Spinal cord (tissue), 10 donors: ENCODE measurements at places on chromosomes 1 and 21.

DNA sequence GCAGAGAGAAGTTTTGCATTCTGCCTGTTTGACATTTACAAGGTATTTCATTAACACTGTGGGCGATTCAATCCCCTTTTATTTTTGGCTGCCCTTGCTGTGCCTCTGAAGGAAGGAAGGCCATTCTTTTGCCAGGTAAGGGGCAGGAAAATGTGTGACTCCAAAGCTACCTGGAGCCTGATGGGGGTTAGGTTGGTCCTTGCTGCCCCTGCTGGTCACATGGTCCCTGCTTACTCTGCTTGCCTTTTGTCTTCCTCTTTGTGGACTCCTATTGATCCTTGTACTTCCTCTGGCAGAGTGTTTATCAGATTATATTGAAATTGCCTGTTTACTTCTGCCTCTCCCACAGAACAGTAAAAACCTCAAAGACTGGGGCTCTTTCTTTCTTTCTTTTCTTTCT, 65.7 kb downstream of the ST6GALNAC3 start:
- DNase-seq, result no peak

GRCh38 chr1:78226784-78227183, 181.0 kb downstream of the GIPC2 start:
- no peak for DNase-seq

GRCh38 chr1:169513208-169513607, 27.5 kb upstream of the SLC19A2 start:
- no peak for DNase-seq

DNA sequence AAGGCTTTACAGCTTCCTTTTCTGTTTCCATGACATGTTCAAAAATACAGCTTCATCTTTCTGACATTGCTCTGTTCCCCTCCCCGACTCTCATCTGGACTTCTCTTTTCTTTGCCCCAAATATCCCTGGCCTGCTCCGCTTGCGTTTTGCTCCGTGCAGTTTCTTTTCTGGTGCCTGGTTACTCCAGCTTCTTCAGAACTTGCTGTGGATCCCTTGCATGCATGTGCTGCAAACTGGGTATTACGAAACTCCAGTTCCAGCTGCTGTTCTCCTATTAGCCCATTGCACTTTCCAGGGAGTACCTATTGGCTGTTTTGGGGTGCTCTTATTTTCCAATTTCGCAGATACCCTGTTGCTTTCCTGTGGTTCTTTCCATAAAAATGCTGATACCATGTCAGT, 9.9 kb upstream of the NDC1 start:
- no peak for DNase-seq

GRCh38 chr1:80827666-80828065, 973.1 kb upstream of the ADGRL2 start:
- no peak for DNase-seq

GRCh38 chr1:100582943-100583342, 45.0 kb downstream of the GPR88 start:
- DNase-seq, result peak; percentile 45

GRCh38 chr1:24427545-24427862, 11.9 kb downstream of the NIPAL3 start:
- no peak for DNase-seq

DNA sequence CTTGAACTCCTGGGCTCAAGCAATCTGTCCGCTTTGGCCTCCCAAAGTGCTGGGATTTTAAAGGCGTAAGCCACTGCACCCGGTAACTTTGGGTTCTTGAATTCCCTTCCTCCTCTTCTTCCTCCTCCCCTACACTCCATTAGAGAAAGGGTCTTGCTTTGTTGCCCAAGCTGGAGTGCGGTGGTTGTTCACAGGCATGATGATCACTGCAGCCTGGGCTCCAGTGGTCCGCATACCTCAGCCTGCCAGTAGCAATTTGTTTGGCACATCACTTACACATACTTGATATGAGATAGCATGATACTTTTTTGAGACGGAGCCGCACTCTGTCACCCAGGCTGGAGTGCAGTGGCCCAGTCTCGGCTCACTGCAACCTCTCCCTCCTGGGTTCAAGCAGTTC, 2.2 kb downstream of the DEGS1 start:
- no peak for DNase-seq

GRCh38 chr1:48048064-48048463, 50.9 kb upstream of the TRABD2B start:
- no peak for DNase-seq

- DNase-seq, result no peak
These were observed 10.6 kb downstream of the CSRP1 start for GRCh38 chr1:201496296-201496690.

DNA sequence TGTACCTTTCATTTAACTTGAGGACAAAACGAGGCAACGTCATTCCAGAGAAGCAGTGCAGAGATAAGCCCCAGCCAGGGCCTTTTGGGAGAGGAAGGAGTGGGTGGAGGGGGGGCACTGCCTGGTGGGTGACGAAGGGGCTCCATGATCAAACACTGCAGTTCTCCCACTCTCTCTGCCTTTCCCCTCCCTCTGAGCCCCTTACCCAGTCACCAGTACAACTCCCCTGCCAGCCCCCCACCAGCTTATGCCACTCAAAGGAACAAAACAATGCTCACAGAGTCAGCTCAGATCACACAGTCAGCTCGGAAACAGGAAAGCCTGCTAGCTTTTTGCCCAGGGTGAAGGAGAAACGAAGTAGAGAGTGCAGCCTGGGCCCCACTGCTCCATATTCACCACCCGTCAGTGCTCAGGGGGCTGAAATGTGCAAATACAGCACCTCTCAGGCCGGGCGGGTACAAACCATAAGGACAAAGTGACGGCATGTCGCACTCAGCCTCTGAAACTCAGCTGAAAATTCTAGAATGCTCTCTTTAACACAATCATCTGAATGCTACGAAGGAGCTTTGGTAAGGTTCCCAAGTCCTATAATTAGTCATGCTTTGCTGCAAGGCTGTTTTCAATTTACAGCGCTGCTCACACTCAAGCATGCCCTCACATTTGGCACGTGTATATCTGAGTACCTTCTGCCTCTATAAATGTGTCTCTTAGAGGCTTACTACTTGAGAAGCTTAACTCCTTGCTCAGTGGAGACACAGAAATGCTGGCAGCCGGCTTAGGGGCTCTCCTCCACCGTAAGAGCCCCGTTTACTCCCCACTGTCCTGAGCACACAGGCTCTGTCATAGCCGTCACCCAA, 65.8 kb upstream of the RAB4A start:
- no peak for DNase-seq

- DNase-seq, result no peak
These were observed 12.7 kb upstream of the C1orf159 start for GRCh38 chr1:1128454-1129139.

- no peak for DNase-seq
These were observed 147.5 kb downstream of the CACNA1E start for GRCh38 chr1:181630838-181631237.

DNA sequence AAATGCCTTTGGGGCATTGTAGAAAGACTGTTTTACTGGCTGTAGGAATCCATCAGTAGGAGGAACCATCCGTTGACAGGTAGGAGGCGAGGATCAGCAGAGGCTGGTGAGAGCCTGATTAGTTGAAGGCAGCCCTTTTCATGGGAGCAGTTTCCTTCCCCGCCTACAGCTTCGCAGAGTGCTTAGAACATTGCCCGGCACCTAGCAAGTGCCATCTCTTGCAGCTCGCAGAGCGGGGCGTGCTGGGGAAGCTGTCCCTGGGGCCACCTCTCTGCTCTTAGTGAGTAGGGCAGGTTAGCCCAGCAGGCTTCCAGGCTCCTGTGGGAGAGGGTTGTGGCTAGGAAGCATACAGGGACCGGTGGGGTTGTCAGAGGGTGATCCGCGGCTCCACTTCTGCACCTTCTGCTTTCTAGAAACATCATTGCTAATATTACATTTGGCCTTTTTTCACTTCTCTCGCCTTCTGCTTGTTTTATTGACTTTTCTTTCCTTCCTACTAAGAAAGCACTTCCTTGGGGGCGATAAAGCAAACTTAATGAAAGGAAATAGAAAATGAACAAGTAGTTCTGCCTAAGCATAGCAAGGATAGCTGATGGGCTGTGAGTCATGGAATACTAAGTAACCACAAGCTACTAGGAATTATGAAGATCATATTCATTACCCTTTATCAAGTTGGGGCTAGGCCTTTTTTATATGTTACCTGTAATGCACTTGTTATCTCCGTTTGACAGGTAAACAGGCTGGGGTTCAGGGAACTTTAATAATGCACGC, 176.7 kb downstream of the GALNT2 start:
- DNase-seq, result no peak

GRCh38 chr1:15344800-15345704, 64.6 kb upstream of the EFHD2 start:
- no peak for DNase-seq

DNA sequence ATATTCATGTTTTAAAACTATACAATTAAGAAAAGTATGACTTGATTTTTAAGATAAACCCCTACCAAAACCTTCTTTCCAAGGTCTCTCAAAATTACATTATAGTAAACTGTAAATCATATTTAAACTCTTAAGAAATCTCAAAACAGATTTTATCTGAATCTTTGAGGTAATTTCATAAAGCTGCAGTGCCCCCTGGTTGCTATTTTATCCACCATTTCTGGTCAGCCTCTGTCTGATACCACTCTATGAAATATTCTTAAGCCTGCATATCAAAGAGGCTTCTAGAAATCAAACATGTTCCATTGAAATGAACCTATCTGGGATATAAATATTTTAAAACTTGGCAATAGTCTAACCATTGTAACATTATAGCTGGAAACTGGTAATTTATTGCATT, 317.3 kb downstream of the COL11A1 start:
- DNase-seq, result peak; percentile 66

DNA sequence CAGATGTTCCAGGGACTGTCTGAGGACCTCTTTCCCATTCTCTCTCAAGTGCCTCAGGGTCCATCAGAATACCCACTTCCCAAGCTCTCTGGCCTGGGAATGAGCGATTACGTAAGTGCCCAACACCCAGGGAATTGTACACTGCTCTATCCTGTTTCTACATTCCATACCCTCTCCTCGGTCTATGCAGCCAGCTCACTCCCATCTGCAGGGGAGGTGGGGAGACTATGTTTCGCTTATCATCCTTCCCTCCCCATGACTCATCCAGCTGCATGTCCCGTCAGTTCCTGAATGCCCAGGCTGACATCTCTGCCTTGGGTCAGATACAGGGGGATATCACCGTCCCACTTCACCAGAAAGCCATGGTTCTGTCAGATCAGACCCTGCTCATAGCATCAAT, 34.5 kb upstream of the CD1D start:
- no peak for DNase-seq

DNA sequence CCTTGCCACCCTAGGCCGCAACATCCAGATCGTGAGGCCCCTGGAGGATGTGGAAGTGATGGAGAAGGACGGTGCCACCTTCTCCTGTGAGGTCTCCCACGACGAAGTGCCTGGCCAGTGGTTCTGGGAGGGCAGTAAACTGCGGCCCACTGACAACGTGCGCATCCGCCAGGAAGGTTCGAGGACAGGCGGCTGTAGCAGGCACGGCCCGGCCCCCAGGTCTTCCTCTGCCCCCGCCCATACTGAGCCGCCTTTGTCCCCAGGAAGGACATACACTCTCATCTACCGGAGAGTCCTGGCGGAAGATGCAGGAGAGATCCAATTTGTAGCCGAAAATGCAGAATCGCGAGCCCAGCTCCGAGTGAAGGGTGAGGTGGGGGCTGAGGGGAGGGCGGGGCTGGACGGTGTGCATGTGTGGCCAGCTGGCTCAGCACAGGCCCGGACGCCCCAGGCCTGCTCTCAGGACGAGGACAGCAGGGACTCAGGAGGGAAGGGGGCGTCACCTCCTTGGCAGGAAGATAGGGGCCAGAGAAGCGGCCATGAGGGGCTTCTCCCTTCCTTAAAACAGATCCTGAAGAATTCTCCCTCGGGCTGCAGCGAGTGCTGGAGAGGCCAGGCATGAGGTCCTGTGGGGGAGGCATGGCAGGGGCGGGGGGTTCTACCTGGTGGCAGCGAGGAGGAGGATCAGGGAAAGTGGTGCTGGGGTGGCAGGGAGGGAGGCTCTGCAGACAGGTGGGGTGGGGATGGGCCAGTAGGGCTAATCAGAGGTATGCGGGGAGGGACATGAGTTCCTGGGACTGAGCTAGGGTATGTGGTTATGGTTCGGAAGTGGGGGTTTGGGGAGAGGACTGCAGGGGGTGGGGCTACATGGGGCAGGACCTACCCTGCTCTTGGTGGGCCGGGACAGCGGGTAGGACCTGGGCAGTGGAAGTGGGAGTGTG, 69.9 kb downstream of the OBSCN start:
- no peak for DNase-seq

- DNase-seq, result no peak
These were observed 361.7 kb upstream of the SGIP1 start for GRCh38 chr1:66172272-66172671.

GRCh38 chr1:50531027-50531426, 107.8 kb upstream of the DMRTA2 start:
- DNase-seq, result no peak

DNA sequence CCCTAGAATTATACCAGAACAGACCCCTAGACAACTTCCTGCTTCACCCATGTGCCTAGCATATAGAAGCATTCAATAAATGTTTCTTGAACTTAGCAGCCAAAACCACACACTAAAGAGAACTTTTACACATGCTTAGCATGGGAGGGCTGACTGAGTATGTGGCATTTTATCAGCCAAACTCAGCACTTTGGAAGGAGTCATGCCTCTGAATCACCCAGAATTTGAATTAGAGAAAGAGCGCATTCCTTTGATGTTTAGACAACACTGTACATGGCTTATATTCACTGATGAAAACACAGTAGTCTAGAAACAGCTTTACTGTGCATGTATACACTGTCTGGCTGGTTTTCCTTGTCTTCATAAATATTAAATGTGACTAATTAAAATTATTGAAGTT, 26.1 kb downstream of the SPAG17 start:
- no peak for DNase-seq

GRCh38 chr1:235240960-235241359, 79.9 kb upstream of the RBM34 start:
- no peak for DNase-seq

DNA sequence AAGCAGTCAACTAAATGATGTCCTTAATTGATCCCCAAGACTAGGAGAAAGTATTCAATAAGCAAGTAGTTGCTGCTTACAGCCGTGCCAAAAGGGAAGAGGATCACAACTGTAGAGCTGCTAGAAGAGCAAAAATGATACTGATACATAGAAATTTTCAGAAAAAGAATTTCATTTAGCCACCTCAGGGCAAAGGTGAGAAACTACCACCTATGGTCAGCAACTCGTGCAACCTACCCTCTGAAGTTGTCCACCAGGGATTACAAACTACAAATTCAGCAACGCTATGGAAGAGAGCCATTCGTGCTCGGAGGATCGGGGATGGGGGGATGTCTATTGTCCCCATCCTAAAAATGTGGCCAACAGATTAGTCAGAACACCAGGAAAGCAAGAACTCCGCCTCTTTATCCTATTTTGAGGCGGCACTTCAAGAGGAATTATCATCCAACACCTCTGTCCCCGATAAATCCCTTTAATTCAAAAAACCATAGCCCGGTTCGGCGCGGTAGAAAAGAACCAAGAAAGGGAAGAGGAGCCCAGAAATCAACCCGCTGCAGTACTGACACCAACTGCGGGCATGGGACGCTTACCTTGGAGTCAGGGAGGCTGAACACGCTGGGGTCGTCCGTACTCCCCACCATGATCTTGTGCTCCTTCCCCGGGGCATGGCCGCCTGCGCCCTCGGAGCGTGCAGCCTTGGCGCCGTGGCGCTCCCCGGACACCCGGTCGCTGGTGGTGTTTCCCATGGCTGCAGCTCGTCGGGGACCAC, 687 bp downstream of the PRKAB2 start:
- peak; percentile 43 for DNase-seq
